ENCODE measurements at places on chromosomes 11 and 22.

- DNase-seq: no peak
These were observed 14.9 kb downstream of the USP47 start for GRCh38 chr11:11856638-11857037.

GRCh38 chr11:44638032-44638431 is 72.6 kb downstream of the CD82 start:
- no peak for DNase-seq

DNA sequence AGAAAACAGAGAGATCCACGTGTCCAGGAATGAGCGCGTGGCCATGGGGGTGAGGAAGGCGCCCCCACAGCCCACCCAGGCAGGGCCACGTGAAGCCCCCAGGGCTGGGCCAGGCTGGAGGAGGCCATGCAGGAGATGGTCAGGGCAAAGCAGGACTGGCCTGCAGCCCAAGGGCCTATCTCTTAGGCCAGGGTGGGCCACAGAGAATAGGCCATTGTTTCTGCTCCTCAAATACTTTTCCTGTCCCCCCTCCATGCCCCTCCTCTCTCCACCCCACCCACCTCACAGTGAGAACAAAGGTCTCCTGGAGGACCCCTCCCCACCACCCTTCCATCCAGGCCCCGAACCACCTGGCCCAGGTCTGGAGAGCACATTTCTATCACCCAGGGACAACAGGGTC is 8.3 kb upstream of the CDC42EP1 start:
- no peak for DNase-seq

DNA sequence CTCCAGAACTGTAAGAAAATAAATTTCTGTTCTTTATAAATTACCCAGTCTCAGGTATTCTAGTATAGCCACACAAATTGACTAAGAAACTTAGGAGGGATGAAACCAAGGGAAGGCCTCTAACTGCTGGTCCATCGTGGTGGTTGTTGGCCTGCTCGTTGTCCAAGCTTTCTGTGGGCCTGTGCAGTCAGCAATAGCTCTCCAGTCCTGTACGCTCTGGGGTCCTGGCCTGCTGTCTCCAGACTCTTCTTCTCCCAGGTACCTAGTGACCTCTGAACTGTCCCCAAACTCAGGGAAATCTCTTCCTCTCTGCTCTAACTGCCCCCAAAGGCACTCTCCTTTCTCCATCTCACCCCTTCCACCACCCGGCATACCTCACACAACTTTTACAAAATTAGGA is 5.7 kb upstream of the VSIG10L2 start:
- DNase-seq: no peak

- DNase-seq: no peak
These were observed 3.9 kb downstream of the CD151 start for GRCh38 chr11:836700-837099.

DNA sequence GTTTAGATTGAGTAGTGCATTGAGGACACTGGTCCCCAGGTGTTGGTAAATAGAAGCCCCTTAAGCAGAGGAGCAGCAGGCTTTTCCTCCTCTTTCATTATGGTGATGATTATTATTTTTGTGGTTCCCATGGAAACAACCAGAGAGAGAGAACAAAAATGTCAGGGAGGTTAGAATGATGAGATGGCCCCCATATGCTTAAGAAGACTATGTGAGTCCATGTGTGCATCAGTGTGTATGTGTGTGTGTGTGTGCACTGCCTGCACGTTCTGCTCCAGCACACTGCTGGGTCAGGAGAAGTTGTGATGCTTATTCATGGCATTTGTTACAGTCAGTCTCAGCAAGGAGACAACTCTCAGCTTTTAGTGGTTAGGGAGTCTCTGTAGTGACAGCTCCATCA is 724.2 kb downstream of the NTM start:
- no peak for DNase-seq

- no peak for DNase-seq
These were observed 24.8 kb downstream of the PPP6R2 start for GRCh38 chr22:50367778-50368500.

GRCh38 chr11:110059706-110060463 is 33.3 kb upstream of the ZC3H12C start:
- no peak for DNase-seq
